Activated CD4-positive, alpha-beta T cell treated with anti-CD3 and anti-CD28 coated beads for 36 hours (primary cell): ENCODE measurements at places on chromosomes 12 and 14. TPM values are rescaled to one million over a fixed set of nuclear protein-coding genes. Genes with fewer than 3 reads are reported as not detected.

- DNase-seq: no peak
Measured at GRCh38 chr12:127149226-127149964, 1117.6 kb upstream of the TMEM132C start.

GRCh38 chr12:113092607-113093408 lies 36.3 kb downstream of the DTX1 start:
- DNase-seq: peak; percentile 41

- no peak for DNase-seq
Measured at GRCh38 chr12:2561367-2561766, 233.4 kb upstream of the FKBP4 start.

- DNase-seq: no peak
Measured at GRCh38 chr12:10960211-10960610, 21.1 kb upstream of the TAS2R14 start.

The NDRG2 gene
- 7.0 TPM for total RNA-seq

The SMCO2 gene
- total RNA-seq: 0.23 TPM

The GPR84 gene
- total RNA-seq: 1.7 TPM

The PDZRN4 gene
- not detected for total RNA-seq
